ENCODE measurements at places on chromosomes 6 and 20.

- no peak for DNase-seq
Observed at GRCh38 chr6:122012578-122012977, 386.9 kb upstream of the HSF2 start.

DNA sequence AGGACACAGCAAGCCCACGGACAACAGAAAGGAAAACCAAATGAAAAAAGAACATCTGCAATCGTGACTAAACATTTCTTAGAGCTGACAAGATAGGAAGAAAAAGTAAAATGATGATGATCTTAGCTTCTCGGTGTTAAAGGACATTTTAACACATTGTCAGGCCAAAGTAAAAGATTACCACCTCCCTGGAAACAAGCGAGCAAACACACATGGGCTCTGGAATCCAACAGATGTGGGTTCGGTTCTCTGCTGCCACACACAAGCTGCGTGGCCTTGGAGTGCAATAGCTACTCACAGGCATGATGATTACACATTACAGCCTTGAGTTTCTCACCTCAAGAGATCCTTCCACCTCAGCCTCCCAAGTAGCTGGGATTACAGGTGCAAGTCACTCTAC is 7.5 kb upstream of the AAR2 start:
- no peak for DNase-seq

GRCh38 chr6:56144538-56145324 is 102.6 kb downstream of the COL21A1 start:
- no peak for DNase-seq

DNA sequence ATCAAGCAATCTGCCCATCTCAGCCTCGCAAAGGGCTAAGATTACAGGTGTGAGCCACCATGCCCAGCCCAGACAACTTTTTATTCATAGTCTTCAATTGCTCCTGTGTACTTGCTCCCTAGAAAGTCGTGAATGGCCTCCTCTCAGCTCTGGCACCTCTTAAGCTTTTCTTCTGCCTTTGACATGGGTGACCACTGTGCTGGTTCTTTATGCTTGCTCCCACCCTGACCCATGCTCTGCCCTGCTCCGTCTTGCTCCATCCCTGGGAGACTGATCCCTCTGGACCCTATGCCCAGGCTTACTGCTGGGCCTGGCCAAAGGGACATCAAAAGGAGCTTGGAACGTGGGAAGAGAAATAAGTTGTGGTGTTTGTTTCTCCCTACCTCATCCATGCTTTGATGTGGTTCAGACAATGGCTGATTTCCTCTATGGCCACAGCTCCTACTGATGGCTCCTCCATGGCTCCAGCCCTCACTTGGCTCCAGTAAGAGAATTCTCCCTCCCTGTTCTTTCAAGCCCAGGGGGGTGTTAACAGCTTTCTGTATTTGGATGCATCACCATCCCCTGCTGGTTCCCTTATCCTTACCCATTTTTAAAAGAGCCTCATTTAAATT is 7.7 kb upstream of the TREM2 start:
- DNase-seq: no peak

DNA sequence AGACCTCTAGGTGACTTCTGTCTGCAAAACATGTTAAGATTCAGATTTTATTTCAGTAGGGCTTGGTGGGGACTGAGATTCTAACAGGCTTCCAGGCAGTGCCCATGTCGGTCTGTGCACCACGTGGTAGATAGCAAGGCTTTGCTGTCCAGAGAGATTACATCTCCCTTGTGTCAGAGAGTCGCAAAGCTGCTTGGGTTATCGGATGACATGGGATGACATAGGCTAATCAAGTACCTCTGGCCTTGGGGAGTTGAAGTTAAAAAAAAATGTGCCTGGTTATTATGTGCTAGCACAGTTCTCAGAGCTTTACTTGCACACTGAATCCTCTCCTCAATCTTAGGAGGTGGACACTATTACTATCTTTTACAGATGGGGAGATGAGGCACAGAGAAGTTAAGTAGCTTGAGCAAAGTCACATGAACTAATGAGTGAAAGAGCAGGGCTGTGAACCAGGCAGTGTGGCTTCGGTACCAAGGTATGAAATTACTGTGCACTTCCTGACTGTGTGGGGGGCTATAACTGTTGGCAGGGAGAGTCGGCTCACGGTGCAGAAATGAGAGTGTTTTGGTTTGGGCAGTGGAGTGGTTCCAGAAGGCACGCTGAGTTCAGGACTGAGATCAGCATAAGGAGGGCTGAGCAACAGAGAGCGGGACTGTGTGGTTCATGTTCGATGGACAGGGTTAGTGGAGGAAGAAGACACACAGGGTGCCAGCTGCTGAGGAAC is 41.1 kb downstream of the FARS2 start:
- DNase-seq: no peak

- DNase-seq: peak; percentile 24
Observed at GRCh38 chr20:32018269-32019155, 8.3 kb downstream of the CCM2L start.

DNA sequence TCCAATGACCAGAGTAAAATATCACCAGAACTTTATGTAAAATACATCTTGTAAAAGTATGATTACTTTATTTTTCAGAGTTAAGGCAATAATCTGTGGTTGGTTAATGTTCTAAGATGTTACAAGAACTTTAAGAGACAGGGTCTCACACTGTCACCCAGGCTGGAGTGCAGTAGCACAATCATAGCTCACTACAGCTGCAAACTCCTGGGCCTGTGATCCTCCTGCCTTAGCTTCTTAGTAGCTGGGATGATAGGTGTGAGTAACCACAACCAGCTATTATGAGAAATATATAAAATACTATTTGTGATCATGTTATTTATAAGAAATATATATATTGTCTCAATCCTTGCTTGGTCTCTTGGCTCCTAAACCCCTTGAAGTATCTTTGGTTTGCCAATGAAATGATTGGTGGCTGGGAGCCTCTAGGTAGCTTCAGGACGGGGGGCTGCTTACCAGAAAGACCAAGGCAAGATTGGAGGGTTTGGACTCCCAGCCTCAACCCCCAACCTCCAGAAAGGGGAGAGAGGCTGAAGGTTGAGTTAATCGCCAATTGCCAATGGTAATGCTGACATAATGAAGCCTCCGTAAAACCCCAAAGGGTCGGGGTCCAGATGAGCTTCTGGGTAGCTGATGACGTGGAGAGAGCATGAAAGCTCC is 15.4 kb downstream of the SOD2 start:
- no peak for DNase-seq

- no peak for DNase-seq
Observed at GRCh38 chr6:14732844-14733757, 512.8 kb upstream of the JARID2 start.

- no peak for DNase-seq
Observed at GRCh38 chr20:33359399-33360261, 41.7 kb downstream of the CDK5RAP1 start.

DNA sequence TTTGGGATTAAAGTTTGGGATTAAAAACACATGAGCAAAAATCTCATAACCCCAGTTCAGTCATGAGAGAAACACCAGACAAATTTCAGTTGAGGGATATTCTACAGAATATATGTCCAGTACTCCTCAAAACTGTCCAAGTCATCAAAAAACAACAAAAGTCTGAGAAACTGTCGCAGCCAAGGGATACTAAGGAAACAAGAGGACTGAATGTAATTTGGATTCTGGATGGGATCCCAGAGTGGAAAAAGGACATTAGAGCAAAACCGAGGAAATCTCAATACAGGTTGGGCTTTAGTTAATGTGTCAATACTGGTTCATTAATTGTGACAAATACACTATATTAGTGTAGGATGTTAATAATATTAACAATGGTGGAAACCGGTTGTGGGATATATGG is 219.3 kb downstream of the BCKDHB start:
- no peak for DNase-seq

GRCh38 chr6:116389357-116389756 is 18.6 kb downstream of the DSE start:
- DNase-seq: no peak

DNA sequence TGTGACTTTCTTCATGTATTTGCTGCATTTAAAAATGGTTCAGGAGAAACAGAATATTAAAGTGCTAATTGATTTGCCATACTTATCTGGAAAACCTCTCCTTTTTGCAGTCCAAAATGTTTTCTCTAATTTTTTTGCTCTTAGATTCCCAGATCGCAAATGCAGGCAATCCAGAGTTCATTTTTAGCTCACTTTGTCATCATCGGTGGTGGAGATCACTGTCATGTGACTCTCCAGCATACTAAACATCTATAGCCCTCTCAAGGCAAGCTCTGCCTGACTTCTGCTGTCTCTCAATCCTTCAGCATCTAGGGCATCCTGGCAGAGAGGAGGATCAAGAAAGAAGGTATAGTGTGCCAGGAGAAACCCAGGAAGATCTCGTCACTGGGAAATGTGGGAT is 24.8 kb downstream of the ABRACL start:
- no peak for DNase-seq

DNA sequence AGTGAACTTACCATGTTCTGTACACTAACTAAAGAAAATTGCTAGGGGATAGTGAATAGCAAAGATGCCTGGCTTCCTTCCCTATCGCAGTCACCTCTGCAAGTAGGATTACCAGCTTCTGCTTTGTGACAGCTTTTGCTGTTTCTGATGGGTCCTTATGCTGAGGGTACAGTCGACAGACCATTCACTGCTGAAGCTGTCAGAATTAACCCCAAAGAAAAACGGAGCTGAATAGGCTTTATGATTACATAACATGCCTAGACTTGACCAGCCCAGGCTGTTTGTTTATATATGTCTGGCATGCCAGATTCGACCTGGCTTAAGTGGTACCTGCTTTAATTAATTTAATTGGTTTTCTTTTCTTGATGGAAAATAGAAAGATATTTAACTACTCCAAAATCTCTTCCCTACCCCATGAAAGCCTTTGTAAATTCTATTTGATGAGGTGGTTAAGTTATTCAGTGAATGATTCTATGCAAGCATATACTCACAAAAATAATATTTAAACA is 21.7 kb upstream of the PRELID3B start:
- DNase-seq: no peak

DNA sequence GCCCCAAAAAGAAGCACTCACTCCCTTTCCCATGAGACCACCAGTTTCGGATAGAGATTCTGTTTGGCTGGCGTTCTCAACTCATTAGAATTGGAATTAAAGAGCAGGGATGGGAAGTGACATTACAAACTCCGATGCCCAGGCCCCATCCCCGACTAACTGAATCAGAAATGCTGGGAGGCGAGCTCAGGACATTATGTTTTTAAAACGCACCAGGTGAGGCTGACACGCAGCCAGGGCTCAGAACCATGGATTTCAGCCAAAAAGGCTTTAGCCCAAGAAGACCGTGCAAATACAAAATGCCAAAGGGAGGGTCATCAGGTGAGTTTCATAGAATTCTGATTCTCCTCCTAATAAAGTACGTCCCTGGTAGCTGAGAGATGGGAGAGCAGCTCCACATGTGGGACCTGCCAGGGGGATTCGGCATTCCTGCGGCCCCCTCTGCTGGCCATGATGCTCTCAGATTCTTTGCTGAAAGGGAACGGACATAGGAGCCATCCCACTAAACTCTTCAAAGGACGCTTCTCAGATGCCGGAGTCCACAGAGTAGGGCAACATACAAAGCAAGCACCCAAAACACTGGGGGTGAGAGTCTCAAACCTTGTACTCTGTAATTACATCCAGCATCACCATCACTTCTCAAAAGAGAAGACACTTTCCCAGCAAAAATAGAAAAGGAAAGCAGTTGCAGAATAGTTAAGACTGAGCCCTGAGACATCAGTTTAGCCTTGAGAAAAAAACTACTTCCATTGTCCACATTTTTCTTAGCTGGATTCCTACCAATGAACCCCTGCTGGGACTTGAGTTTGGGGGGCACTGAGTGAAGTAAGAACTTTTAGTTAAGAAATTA is 205.2 kb downstream of the BMP7 start:
- no peak for DNase-seq

Measured in stimulated activated CD8-positive, alpha-beta memory T cell treated with anti-CD3 and anti-CD28 coated beads, Interleukin-2, amount 100 ng/mL, for 1 hour (primary cell).